Muscle of back (tissue), 13 donors: ENCODE measurements at places on chromosomes 11 and 22.

- DNase-seq, result no peak
Measured at GRCh38 chr11:32426819-32427615, 8.3 kb downstream of the WT1 start.

DNA sequence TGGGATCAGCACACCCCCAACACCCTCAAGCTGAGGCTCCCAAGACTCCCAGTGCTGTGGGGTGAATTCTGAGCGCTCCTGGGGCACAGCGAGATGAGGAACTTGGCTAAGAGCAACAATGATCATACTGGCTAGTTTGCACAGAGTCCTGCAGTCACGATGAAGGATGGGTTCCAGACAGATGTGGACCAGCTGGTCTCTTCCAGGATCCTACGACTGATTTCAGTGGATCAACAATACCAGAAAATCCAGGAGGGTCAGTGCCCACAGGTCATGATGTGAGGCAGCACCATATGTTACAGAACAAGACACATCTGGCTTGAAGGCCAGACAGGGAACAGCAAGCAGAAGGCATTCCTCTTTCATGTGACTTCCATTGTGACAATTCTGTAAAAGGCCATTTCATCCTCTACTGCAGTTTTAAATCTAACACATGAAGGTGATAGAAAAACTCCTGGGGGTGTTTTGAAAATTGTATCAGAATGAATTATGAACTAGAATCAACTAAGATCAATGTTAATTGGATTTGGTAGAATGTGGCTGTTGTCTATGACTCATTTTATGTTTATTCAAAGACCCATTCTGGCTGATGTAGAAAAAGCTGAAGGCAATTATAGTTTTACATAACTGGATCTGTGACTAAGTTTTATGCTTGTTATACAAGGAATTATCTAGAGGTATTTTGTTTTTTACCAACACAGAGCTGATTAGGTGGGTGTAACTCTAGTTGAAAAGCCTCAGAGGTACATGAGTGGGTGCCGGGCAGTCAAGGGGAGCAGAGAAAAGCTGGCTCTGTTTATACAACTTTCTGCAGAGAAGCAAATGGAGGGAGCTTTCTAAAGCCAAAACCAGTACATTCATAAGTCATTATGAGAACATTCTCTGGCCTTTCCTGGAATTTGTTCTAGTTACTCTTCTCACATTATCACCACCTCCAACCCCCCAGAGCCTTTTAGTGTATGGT is 29.1 kb downstream of the OR52K1 start:
- no peak for DNase-seq

DNA sequence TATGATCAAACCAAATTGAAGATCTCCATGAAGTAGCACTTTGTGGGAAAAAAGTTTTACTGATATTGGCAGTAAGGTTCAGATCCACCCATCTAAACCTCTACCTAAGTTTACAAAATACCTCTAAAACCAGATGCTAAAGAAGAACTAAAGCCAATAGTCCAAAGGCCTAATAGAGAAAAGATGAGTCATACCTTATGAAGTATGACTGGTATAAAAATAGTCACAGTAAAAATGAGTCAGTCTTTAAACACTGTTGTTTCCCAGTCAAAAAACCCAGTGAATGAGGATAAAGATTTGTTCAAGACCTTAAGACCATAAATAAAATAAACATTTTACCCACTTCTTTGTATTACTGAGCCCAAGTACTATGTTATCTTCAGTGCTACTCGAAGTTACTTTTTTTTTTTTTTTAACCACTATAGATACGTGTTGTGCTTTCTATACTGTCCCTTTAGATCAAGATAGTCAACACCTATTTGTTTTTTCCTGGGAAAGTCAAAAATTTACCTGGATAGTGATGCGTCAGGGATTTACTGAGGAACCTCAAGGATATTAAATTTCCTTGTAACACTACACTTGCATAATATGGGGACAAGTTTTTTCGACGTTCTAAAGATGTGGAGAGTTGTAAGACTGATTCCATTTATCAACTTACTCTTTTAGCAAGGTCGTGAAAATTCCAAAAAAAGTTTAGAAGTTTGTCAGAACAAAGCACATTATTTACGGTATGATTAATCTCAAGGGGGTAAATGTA is 87.3 kb downstream of the CCDC73 start:
- DNase-seq, result no peak

GRCh38 chr11:7451520-7451919 is 33.8 kb upstream of the OLFML1 start:
- no peak for DNase-seq

- DNase-seq, result peak; percentile 43
Measured at GRCh38 chr22:20940186-20940651, 23.0 kb downstream of the CRKL start.

DNA sequence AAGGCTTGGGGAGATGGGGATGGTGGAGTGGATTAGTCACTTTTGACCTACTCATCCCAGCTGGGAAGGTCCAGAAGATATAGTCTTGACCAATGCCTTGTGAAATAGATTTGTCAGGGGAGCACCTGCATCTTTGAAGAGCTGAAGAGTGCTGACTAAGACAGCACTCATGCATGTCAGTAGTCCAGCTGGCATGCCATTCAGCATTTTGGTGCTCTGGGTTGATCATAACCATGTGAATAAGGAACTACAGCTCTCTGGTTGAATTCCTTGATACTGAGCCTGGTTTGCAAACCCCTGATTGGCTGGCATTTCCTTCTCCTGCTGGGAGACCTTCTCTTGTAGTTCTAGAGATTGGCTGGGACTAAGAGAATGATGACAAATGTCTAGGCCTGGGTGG is 106.8 kb upstream of the ALX4 start:
- no peak for DNase-seq

DNA sequence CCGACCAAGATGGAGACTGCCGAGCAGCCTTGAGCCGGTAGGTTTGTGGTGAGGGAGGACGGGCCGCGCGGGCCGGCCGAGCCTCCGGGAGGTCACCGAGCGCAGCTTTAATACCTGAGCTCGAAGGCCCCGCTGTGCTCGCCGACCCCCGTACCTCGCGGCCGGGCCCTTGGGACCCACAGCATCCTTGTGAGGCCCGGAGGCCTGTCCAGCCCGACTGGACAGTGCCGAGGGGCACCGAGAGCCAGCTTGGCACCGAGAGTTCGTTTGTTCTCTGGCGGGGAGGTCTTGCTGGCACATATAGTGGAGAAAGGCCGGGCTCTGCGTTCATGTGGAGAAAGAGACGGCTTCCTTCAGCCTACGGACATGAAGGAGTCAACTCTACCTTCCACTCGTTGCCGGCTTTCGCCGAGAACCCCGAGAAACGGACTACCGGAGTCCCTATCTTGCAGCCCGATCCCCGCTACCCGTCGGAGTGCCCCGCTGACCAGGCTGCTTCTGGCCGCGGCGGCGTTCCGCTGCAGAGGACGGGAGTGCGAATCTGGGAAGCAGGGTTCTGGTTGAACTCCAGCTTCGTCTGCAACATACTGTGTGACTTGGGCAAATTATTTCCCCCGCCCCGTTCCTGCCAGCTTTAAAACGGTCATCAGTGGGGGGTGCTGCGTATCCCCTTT is 349 bp downstream of the TSSC4 start:
- no peak for DNase-seq

DNA sequence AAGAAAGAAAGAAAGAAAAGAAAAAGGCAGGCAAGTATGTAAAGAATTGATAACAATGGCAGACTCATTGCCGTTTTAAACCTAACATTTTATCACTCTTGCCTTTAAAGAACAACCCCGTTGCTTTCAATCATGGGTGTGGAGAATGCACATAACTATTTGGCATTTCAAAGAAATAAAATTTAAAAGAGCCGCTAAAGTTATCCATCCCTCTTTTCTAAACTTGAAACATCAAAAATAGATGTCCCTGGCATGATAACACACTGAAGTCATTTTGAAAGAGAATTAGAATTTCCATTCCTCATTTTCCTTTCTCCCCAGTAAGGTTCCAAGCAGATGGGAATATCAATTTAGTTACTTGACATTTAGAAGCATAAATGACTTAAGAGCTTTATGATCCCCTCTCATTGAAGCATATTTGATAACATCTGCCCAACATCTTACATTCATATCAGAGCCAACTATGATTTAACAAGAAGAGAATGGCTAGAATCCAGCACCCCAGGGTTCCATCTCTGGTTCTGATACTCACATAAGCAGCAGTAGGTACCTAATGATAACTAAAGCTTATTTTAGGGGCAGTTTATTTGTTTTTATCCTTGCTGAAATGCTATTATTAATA is 529.6 kb upstream of the LRRC4C start:
- DNase-seq, result peak; percentile 48

DNA sequence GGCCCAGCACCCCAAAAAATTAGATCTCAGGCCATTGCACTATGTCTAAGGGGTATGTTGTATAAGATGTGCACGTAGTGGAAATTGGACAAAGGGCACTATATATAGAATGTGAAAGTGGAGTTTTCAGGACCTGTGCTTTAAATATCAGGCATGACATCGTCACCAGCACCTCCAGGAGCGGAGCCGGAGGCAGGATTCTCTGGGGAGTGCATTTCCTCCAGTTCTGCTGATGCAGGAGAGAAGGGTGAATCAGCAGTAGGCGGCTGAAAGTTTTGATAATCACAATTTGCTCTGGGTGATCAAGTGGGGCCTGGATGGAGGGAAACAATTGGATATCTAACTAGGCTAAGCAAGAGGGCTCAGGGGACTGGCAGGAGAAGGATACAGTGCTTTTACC is 69.1 kb upstream of the NTM start:
- DNase-seq, result no peak

DNA sequence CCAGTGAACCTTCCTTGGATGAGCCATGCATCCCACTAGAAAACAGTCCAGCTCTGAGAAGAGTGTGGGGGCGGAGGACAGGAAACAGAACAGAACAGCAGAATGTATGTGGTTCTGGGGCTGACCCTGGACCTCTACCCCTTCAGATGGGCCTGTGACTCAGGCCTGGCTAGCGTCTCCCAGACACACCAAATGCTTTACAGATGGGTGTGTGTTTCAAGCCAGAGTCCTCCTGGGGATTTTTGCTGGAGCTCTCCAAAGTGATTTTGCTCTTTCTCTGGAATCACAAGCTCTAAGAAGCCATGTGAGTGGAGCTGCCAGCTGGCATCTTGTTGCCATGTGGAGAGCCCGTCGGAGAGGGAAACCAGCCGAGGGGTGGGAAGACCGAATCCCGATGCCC is 13.2 kb upstream of the C1QTNF4 start:
- peak; percentile 72 for DNase-seq

GRCh38 chr11:123206791-123207434 is 11.9 kb upstream of the CLMP start:
- no peak for DNase-seq

DNA sequence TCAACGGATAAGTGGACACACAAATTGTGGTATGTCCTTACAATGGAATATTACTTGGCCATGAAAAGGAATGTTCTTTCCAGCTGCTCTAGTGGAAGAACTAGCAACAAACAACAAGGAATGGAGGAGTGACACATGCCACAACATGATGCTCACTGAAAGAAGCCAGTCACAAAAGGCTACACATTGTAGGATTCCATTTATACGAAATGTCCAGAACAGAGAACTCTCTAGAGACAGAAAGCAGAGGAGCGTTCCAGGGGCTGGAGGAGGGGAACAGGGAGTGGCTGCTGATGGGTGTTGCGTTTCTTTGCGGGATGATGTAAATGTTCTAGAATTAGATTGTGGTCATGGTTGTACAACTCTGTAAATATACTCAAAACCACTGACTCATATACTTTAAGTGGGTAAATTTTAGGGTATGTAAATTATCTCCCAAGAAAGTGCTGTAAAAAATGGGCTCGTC is 32.4 kb upstream of the PDGFB start:
- DNase-seq, result peak; percentile 61

DNA sequence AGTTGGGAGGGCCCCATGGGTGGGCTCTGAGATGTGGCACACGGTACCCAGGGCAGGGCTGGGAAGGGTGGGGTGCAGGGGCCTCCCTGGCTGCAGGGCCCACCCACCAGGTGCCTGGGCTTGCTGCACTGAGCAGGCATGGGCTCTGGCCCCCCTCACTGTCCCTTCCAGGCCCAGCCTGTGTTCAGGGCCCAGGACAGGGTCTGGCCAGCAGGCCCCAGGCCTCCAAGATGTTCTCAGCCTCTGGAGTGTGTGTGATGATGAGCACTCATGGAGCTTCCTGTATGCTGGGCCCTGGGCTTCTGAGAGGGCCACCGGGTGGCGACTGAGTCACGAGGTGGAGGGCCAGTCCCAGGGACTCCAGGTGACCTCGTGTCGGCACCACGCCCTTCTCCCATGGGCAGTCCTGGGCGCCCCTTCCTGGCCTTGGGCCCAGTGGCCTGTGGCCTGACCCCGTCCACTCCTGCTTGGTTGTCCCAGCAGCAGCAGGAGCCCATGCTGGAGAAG is 55.9 kb upstream of the CCDC188 start:
- no peak for DNase-seq

- DNase-seq, result no peak
Measured at GRCh38 chr22:38799265-38800002, 5.5 kb upstream of the DNAL4 start.

GRCh38 chr22:37206841-37207821 is 5.1 kb downstream of the SSTR3 start:
- no peak for DNase-seq

- no peak for DNase-seq
Measured at GRCh38 chr11:128447233-128447632, 140.1 kb downstream of the ETS1 start.

DNA sequence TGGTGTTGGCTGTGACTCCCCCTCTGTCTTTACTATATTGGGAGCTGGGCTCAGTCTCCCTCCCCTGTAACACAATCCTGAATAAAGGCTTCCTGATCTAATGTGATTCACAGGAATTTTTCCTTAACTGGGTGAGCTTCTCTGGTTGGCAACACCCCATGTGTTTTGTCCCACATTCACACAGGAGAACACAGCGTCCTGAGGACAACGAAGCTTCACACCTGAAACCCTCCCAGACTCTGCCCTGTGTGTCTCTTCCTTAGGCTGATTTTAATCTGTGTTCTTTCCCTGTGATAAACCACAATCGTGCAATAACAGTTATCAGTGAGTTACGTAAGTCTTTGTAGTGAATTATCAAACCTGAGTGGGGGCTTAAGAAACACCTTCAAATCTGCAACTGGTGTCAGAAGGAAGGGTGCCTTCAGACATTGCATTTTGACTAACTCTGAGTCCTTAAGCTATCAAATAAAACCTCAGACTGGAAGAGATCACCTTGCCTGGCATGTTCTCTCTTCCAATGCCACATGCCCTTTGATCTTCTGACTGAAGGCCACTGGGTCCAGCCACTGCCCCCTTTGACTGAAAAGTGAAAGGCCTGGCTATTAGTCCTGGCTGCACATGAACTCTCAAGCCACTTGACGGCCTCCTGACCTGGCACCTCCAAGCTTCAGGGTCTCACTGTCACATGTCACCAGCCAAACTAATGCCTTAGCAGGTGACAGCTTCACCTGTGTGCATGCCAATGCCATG is 17.3 kb downstream of the APOL3 start:
- DNase-seq, result no peak

- DNase-seq, result no peak
Measured at GRCh38 chr11:61068581-61068980, 33.7 kb upstream of the CD5 start.
